ENCODE measurements at places on chromosomes 6 and 20.

- DNase-seq = no peak
Measured at GRCh38 chr20:40511478-40511877, 177.6 kb downstream of the MAFB start.

DNA sequence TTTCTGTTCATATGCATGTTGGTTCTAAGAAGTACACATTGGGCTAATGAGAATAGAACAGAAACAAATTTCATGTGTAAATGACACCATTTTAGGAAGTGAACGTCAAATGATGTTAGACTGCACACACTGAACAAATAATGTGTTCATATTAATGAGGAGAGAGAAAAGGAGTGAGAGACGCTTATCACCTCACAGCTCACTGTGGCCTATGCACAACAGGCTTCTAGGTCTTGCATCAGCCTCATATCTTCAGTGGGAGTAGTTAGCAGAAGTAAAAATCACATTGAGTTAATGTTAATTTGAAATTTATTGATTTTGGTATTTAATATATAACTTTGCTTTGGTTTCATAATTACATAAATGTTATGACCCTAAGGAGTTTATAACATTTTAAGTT, 112.8 kb upstream of the FLRT3 start:
- DNase-seq = no peak

DNA sequence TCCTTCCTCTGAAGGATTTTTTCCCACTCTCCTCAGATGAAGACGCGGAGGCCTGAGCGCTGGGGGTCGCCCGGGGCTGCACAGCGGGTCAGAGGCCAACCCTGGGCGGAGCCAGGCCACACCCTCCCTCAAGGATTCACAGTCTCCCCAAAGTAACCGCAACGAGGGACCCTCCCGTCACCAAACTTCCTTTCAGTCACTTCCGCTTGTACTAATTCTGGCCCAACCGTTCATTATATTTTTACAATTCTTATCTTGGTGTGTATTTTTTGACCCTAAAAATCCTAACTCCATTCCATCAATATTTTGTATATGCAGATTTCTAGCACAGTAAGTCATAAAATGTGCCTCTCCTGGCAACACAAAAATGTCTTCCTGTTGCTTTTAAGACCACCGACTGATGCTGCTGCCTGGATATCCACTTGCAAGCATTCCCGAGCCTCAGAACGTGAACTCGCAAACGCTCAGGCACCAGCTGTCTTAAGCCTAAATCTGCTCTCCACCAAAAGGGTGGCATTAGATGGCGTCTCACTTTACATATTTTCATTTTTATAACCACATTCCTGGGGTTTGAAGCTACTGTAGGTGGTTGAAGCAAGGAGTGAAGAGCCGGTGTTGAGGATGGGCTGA, 128.0 kb downstream of the DLL1 start:
- no peak for DNase-seq

- DNase-seq = no peak
Measured at GRCh38 chr6:13992417-13993055, 67.8 kb downstream of the RNF182 start.

DNA sequence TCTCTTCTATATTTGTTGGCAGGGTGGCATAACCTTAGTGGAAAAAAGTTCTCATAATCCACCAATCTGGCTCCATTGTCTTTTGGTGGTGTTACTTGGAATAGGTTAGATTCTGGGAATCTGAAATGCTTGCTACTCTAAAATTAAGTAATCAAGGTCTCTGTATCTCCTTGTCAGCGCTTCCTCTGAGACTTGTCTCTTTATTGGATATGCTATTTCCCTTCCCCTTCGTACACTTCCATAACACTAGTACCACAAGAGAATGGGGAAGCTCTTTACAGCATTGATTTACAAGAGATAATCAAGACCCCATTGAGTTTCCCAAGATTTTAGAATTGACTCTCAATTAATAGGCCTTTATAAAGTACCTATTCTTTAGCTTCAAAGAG, 280.2 kb downstream of the ADGB start:
- no peak for DNase-seq

GRCh38 chr6:136773473-136773796, 18.8 kb downstream of the MAP3K5 start:
- no peak for DNase-seq

DNA sequence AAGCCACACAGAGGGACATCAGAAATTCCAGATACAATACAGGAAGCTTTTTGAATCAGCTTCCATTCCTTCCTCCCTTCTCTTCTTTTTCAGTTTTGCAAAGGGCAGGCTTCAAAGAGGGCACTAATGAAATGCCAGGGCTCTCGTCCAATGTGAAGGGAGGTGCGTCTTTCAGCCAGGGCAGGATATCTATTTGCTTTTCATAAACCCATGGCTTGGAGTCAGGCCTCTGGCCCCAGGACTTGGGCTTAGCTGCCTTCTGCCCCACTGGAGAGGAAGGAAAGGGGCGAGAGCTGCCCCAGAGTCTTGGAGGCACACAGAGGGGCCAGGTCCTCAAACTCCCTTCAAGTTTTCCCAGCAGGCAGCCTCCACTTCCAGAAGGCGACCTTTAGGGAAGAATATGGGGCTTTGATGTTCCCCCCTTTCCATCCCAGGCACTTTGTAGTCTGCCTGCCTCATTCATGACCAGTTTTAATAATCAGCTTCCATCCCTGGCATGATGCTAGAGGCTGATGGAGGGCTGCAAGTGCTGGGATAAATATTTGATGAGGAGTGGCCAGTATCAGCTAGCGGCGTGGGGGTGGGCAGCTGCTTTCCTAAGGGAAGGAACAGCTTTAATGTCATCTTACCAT, 234.8 kb downstream of the NRN1 start:
- DNase-seq = no peak

- DNase-seq = peak; percentile 20
Measured at GRCh38 chr6:117352466-117353081, 73.2 kb downstream of the ROS1 start.

GRCh38 chr6:80133020-80133419, 26.5 kb downstream of the BCKDHB start:
- DNase-seq = no peak

- peak; percentile 12 for DNase-seq
Measured at GRCh38 chr20:8876366-8876765, 192.5 kb upstream of the PLCB4 start.

GRCh38 chr6:55445648-55446204, 118.5 kb downstream of the GFRAL start:
- no peak for DNase-seq

- DNase-seq = no peak
Measured at GRCh38 chr6:7218406-7218988, 94.5 kb downstream of the SSR1 start.

DNA sequence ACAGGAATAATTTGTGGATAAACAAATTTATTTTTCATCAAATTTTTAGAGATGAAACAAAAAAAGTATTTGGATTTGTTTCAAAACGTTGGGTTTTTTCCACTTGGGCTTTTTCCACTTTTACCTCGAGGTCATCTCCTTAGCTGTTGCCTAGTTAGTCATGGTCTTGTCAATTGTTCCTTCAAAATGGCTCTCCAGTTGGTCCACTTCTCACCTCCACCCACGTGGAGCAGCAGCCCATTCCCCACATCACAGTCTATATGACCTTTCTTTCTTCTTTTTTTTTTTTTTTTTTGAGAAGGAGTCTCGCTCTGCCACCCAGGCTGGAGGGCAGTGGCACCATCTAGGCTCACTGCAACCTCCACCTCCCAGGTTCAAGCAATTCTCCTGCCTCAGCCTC, 6.7 kb upstream of the SLC4A11 start:
- no peak for DNase-seq

DNA sequence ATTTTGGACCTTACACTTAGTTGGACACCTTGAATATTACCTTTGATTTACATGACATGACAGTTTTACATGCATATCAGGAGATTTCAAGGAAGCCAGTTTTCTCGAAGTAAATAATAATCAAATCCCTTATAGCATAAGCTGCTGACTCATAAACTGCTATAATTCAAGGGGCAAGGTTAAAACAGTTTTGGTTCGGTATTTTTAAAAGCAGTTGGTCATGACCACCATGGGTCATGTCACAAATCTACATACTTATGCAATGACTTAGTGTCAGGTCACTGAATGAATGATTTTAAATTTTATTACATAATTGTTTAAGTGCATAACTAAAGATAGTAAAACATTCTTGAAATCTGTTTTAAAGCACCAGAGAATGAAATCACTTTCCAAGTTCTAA, 158.0 kb downstream of the DST start:
- DNase-seq = no peak

Data from mucosa of descending colon (tissue), 3 donors.